Left ventricle myocardium superior (tissue), 1 donor: ENCODE measurements at places on chromosomes 1 and 21. TPM values are rescaled to one million over a fixed set of nuclear protein-coding genes. Genes with fewer than 3 reads are reported as not detected.

GRCh38 chr1:61604684-61605083 is 120.3 kb downstream of the TM2D1 start:
- DNase-seq: no peak

DNA sequence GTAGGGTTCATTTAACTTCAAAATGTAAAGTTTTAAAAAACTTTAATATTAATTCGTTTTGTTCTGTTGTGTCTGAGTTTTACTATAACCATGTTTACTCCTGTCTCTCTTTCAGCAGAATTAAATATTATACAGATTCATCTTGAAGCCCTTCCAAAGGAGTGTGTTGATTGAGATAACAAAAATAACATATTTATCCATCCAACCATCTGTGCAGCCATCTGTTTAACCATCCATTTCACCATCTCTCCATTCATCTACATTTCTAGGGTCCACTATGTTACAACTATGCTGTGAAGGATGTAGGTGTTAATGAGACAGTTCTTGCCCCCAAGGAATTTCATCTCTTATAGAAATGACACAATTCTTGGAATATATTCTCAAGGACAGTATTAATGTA is 36.0 kb upstream of the GNG12 start:
- DNase-seq: no peak

DNA sequence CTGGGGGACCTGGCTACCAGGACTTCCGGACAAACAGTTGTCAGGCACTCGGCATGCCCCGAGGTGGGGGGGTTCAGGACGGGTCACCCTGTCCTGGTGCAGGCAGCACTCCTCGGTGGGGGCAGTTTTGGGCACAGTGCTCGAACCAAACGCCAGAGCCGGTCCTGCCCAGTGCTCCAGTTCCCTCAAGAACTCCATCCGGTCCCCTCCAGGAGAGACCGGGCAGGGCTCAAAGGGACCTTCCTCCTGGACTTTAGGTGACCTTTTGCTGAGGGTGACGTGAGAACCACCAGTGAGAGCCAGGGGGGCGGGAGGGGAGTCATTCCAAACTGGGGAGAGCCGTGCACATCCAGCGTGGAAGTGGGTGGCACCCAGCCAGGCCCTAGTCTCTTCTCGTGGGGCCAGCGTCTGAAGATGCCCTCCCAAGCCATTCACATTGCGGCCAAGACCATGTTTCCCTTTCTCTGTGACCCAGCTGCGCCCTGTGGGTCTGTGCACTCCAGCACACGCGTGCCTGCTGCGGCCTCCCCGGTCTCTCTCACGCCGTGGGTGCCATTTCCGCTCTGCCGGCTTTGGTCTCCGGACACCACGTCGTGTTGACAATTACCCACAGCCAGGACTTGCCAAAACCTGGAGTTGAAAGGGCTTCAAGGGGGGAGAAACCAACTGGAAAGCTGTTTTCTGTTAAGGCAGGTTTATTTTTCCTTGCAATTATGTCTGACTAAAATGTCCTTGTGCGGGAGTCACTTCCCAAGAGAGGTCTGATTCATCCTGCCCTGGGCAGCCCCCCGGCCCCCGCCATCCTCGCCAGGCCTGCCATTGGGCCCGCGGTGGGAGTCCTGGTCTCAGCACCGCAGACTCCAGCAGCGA is 178.8 kb upstream of the ARHGEF16 start:
- DNase-seq: peak; percentile 68

GRCh38 chr21:31921079-31921478 is 48.3 kb downstream of the HUNK start:
- no peak for DNase-seq

Gene CNR2
- not detected for total RNA-seq

Gene PLPP3
- 140 TPM for total RNA-seq

Gene HSD11B1
- 2.8 TPM for total RNA-seq

Gene CFHR3
- total RNA-seq: not detected
